ENCODE measurements at places on chromosomes 2 and 18.

- no peak for DNase-seq
Observed at GRCh38 chr2:8374782-8375181, 307.1 kb upstream of the ID2 start.

- DNase-seq = no peak
Observed at GRCh38 chr2:22167256-22167655, 1043.5 kb downstream of the TDRD15 start.

- no peak for DNase-seq
Observed at GRCh38 chr2:28676152-28676835, 75.3 kb upstream of the PPP1CB start.

- DNase-seq = no peak
Observed at GRCh38 chr18:77551055-77551454, 301.4 kb downstream of the GALR1 start.

DNA sequence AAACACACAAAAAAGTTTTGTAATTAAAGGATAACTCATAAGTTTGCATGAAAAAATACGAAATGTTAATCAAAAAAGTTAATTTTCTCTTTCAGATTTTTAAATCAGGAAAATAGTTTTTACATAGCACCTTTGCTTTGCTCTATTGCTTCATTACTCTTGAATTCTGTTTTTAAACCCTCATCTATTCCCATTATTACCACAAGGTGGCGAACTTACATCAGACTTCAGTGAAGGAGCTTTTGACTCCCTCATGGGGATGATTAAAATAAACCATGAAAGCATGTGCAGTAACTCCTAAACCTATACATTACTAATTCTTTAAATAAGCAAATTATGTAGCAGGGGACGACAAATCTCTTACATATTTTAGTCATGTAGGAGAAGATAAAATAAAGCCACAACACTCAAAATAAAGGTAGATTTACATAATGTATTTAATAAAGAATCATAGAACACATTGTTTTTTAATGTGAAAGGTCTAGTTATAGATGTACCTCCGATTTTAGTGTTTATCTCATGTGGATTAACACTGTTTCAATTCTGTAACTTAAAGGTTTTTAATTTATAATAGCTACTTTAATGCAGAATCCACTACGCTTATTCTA is 105.2 kb downstream of the NETO1 start:
- no peak for DNase-seq

DNA sequence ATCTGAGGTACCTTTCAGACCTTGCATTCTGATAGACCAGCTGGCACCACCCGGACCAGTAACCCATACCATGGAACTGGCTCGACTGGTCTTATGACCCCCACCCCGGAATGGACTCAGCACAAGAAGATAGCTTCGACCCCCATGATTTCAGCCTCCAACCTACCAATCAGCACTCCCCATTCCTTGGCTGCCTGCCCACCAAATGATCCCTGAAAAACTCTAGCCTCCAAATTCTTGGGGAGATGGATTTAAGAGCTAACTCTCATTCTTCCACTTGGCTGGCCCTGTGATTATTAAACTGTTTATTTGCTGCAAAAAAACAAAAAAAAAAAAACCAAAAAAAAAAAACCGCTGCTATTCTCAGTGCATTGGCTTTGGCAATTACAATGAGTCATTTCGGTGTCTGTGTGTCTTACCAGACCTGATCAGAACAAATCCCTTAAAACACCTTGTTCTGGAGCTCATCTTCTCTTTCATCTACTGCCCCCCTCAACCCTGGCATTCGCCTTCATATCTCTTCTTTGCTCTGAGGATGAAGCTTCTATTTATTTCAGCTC is 60.1 kb upstream of the KIF5C start:
- no peak for DNase-seq

- DNase-seq = no peak
Observed at GRCh38 chr2:236974752-236975151, 110.9 kb upstream of the COPS8 start.

DNA sequence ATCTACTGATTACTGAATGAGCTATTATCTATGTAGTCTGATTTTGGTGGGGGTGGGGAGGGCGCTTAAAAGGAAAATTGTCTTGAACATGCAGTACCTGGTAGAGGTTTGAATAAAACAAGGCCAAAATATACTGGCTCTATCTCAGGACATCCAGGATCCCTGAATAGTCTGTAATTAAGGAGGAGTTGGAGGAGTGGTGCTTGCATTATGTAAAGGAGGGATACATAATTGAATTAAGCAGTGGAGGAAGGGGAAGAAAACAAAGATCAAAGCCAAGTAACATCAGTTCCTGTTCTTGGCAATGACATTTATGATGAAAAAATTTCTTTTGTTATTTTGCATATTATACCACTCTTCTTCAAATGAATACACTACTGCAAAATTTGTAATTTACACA is 539.4 kb upstream of the ZEB2 start:
- DNase-seq = no peak

DNA sequence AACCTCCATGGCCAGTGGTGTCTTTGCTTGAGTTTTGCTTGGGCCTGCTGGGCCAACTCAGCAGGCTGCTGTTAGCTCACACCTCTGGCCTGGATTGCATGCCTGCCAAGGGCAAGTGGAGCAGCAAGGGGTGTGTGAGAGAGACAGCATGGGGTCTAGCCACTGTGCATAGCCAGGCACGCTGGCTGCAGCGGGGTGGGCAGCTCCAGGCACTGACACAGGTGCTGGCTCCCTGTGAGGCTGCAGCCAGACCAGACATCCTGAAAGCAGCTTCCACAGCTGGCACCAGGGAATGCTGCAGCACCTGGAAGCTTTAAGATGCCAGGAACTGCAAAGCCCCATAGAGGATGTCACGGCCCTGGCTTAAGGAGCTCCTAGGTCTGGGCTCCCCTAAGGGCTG is 376.4 kb upstream of the VWC2L start:
- no peak for DNase-seq

GRCh38 chr2:45962177-45962921 is 310.9 kb downstream of the PRKCE start:
- DNase-seq = no peak

DNA sequence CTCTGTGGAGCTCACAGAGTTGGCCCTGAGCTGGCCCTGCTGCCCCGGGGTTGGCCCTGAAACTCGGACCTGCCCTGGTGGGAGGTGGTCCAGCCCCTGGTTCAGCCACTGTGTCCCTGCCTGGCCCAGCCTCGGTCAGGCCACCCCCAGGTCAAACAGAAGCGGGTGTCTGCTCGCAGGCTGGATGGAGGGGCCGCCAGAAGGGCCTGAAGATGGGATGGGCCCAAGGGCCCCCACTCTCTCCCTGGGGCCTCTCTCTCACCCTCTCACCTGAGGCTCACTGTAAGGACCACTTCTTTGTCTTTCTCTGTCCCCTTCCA is 25.1 kb upstream of the B3GNT7 start:
- no peak for DNase-seq

DNA sequence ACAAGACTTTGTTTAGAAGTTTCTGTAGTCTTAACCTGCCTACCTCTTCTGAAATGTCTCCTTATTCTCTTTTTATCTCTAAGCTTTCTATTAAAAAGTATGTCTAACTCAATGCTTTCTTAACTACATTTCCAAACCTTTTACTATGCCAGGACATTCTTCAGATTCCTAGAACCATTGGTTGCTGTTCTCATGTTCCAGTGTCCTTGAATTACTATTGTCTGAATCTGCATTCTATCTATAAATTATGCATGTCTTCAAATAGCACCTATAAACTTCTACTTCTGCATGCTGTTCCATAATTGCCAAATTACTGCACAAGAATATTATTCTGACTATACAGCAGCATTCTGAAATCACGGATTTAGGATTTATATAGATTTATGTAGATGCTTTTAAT is 166.0 kb upstream of the VWC2L start:
- no peak for DNase-seq

DNA sequence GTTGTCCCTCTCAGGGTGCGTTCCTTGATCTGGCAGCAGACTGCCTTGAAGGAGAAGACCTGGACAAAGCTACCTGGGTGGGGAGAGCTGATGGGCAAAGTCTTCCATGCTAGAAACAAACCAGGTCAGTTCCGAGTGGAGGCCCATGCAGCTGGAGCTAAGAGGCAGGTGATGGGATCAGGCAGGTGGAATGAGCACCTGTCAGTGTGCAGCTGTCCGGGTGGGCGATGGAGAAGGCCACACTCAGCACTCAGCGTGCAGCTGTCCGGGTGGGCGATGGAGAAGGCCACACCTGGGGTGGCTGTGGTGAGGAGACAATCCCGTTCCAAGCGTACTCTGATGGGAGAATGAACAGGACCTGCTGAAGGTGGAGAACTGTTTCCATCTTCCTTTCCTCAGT is 237.3 kb upstream of the MYT1L start:
- DNase-seq = no peak
